Activated naive CD4-positive, alpha-beta T cell treated with anti-CD3 and anti-CD28 coated beads, Interleukin-2, amount 50 U/mL, for 16 hours (primary cell): ENCODE measurements at places on chromosomes 4 and X.

GRCh38 chr4:1249148-1249730, 309 bp upstream of the CTBP1 start:
- DNase-seq: peak; percentile 89

- DNase-seq: peak; percentile 29
Measured at GRCh38 chrX:135185795-135186443, 14.7 kb upstream of the CT55 start.

GRCh38 chr4:169869490-169869889, 111.7 kb upstream of the HPF1 start:
- no peak for DNase-seq

- no peak for DNase-seq
Measured at GRCh38 chr4:122884499-122884898, 37.9 kb downstream of the NUDT6 start.

GRCh38 chrX:130539721-130540321, 138.0 kb downstream of the RBMX2 start:
- peak; percentile 35 for DNase-seq

GRCh38 chr4:21858971-21859370, 89.6 kb downstream of the KCNIP4 start:
- no peak for DNase-seq
